Ovary (tissue), 10 donors: ENCODE measurements at places on chromosomes 12 and 14. TPM values are rescaled to one million over a fixed set of nuclear protein-coding genes. Genes with fewer than 3 reads are reported as not detected.

Gene SOX5
- total RNA-seq = 21.4 TPM

Gene ACVRL1
- 15.6 TPM for total RNA-seq

Gene SLC7A8
- 87.3 TPM for total RNA-seq

DNA sequence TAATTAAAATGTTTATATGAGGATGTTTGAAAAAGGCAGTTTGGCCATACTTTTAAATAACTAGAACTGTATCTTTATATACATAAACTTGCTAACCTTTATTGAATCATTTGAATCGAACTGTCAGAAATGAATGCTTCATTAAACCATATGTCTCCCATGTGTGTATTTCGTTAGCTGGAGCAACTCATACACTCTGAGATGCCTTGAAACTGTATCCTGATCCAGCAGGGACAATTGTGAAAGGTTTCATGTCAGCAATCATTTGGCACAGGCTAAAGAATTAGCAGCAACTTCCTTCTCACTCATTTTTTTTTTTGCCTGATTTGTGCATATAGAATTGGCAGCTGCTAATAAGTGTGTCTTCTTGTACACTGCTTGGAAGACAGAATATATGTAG is 109.9 kb downstream of the NAV3 start:
- no peak for DNase-seq

DNA sequence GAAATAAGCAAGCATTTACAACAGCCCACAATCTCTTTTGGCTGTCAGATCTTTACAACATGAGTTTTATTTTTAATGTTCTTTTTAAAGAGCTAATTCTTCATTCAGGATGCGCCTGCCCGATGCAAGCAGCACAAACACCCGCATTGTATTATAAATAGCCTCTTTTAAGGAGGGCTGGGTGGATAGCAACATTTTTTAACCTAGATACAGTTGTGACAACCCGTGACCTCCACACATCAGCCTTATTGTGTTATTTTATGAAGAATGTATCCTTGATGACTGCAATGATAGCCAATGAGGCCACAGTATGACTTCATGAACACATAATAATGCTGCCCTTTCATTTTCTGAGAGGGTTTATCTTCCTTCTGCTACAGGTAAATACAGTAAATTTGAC is 173.7 kb downstream of the FOXN3 start:
- DNase-seq = no peak

GRCh38 chr14:82345184-82345583 is 811.5 kb upstream of the SEL1L start:
- no peak for DNase-seq

GRCh38 chr12:57840726-57841125 is 5.8 kb downstream of the CTDSP2 start:
- no peak for DNase-seq

DNA sequence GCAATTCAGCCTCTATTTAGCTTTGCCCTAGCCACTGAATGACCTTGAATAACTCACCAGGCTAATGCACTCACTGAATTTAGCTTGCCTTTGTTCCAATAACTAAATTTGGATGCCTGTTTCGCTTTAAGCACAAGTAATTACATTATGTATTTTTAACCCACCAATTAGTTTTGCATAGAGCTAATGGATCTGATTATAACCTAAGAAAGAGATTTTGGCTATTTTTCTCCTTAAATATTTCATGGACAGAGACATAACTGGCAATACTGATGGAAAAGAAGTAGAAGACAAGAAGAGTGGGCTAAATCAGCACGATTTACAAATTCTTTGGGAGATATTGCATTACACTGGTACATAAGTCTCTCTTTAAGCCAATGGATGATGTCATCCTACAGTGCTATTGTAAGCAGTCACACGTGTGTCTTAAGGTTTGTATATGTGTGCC is 85.7 kb downstream of the AKAP6 start:
- no peak for DNase-seq

- DNase-seq = no peak
Measured at GRCh38 chr12:116502989-116503496, 56.1 kb upstream of the MAP1LC3B2 start.
